Naive thymus-derived CD8-positive, alpha-beta T cell (primary cell): ENCODE measurements at places on chromosomes 3 and 15. TPM values are rescaled to one million over a fixed set of nuclear protein-coding genes. Genes with fewer than 3 reads are reported as not detected.

The SLC51B gene
- not detected for total RNA-seq

The GOLGA8R gene
- total RNA-seq = 5.8 TPM

The SERINC4 gene
- 0.27 TPM for total RNA-seq

The EPB42 gene
- total RNA-seq = not detected

The MRPS22 gene
- total RNA-seq = 41.2 TPM

DNA sequence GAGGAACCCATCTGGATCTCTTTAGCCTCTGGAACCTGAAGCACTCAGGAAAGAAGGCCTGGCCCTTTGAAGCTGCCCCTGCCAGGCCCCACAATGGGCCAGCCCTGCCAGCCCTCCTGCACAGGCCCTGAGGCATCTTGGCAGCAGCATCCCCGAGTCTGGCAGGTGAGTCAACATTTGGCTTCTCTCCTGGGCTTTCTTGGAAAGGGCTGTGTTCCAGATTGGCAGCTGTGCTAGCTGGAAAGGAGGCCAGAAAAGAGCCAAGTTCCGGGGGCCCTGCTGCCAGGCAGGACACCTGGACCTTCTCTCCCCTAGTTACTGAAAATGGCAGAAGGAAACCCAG lies 187.2 kb downstream of the SHQ1 start:
- no peak for DNase-seq
- no peaks in the 10 kb centered on the region for H3K36me3 ChIP-seq
- H3K4me1 ChIP-seq = peaks cover 18% of the 10 kb centered on the region
- no peak overlapping the region for H3K4me3 ChIP-seq
- H3K27ac ChIP-seq = no peak overlapping the region
- H3K27me3 ChIP-seq = peaks cover 3% of the 10 kb centered on the region

DNA sequence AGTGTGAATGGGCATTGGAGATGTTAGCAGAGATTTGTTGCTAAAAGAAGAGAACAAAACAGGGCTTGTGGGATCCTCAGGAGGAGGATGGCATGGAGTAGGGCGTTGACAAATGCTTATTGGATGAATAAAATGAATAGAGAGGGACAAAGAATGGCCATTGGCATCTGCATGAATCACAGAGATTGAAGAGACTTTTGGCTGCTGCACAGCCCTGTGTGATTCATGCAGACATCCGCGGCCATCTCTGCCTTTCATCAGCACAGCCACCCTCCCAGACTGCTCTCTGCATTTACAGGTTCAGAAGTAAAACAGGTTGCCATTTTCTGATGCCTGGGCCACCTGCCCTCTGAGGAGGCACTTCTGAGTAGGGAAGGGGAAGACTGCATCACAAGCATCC lies 397.9 kb downstream of the EPHB1 start:
- H3K36me3 ChIP-seq = no peaks in the 10 kb centered on the region
- H3K27ac ChIP-seq = no peak overlapping the region
- H3K27me3 ChIP-seq = no peaks in the 10 kb centered on the region
- no peak for DNase-seq

- no peak overlapping the region for H3K4me3 ChIP-seq
- no peak for DNase-seq
- no peaks in the 10 kb centered on the region for H3K27me3 ChIP-seq
- H3K27ac ChIP-seq = no peak overlapping the region
- peaks cover 50% of the 10 kb centered on the region for H3K36me3 ChIP-seq
- peaks cover 14% of the 10 kb centered on the region for H3K4me1 ChIP-seq
These were observed 78.0 kb downstream of the MBNL1 start for GRCh38 chr3:152346740-152347139.

- H3K27me3 ChIP-seq = no peaks in the 10 kb centered on the region
- no peaks in the 10 kb centered on the region for H3K36me3 ChIP-seq
- peak within 1 kb of the TSS; percentile 79 for H3K27ac ChIP-seq
- DNase-seq = peak; percentile 78
- H3K4me1 ChIP-seq = peaks cover 25% of the 10 kb centered on the region
- peak within 1 kb of the TSS; percentile 94 for H3K4me3 ChIP-seq
These were observed at the start of gene SCAANT1 for GRCh38 chr3:63911873-63912767. Gene SCAANT1, minus strand, starts transcription at chr3:63912383.

DNA sequence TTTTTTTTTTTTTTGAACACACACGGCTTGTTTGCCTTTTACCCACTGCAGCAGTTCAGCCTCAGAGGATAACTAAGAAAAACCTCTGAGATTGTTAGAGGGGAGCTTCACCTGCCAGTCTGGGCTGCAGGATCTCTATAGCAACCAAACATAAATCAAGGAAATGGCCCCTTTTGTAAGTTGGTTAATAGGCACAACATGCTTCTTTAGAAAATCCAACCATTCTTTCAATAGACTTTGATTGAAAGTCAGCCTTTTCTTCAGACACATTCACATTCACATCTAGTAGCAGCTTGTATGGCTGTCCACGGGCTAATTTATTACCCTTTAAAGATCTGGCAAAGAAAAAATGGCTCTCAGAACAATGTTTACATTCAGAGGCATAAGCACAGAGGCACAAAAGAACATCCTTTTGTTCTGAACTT lies 136.6 kb upstream of the RARB start:
- DNase-seq = no peak
- H3K27ac ChIP-seq = no peak overlapping the region
- H3K4me3 ChIP-seq = no peak overlapping the region

DNA sequence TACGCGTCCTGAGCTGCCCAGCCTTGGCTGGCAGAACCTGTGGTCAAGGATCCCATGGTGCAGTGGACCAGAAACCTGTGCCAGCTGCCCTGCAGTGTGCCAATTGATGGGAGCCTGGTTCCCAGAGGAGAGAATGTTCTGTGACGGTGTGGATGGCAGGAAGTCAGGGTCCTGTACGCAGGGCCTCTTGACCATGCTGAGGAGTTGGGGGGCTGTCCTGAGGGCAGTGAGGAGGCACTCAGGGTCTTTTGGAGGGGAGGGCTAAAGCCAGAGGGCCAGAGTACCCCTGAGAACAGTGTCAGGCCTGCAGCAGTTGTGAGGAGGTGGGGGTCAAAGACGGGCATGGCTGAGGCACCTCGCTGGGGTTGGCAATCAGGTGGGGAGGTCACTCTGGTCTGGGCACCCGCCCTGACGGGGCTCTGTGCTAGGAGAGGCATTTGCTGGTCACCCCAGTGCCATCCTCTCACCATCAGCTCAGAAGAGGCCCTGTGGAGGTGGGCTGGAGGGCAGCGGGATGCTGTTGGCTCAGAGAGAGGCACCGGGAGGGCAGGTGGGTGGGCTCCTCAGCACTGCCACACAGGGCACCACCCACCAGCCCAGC lies 61.0 kb downstream of the SCN5A start:
- H3K27me3 ChIP-seq = peaks cover 6% of the 10 kb centered on the region
- no peak overlapping the region for H3K27ac ChIP-seq
- H3K4me3 ChIP-seq = no peak overlapping the region
- H3K36me3 ChIP-seq = no peaks in the 10 kb centered on the region
- no peaks in the 10 kb centered on the region for H3K4me1 ChIP-seq

DNA sequence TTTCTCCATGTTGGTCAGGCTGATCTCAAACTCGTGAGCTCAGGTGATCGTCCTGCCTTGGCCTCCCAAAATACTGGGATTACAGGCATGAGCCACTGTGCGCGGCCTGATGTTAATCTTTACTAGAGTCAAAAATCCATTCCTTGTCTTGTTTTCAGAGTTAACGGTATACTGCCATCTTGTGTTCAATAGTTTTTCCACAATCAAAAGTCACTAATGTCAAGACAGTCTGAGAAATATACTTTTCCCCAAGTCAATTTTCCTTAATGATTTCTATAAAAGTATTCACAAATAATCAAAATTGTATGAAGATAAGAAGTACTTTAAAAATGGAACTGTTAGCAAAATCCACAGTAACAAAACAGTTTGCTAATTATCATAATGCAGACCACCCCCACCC lies 8.5 kb downstream of the CRBN start:
- DNase-seq = peak; percentile 49
- peaks cover 31% of the 10 kb centered on the region for H3K36me3 ChIP-seq
- peaks cover 68% of the 10 kb centered on the region for H3K4me1 ChIP-seq
- H3K27me3 ChIP-seq = no peaks in the 10 kb centered on the region
- peak overlapping the region; percentile 96 for H3K27ac ChIP-seq

GRCh38 chr15:69421498-69421897 lies 7.3 kb downstream of the KIF23 start:
- DNase-seq = no peak
- no peak overlapping the region for H3K4me3 ChIP-seq
- H3K4me1 ChIP-seq = no peaks in the 10 kb centered on the region
- H3K27me3 ChIP-seq = peaks cover 11% of the 10 kb centered on the region
- H3K27ac ChIP-seq = no peak overlapping the region
- no peaks in the 10 kb centered on the region for H3K36me3 ChIP-seq

- no peak overlapping the region for H3K27ac ChIP-seq
- H3K4me1 ChIP-seq = no peaks in the 10 kb centered on the region
- peaks cover 25% of the 10 kb centered on the region for H3K27me3 ChIP-seq
- H3K36me3 ChIP-seq = no peaks in the 10 kb centered on the region
These were observed 225.7 kb upstream of the PPP2R3A start for GRCh38 chr3:135739779-135740178.

- H3K27ac ChIP-seq = no peak overlapping the region
- no peak for DNase-seq
- H3K4me1 ChIP-seq = peaks cover 1% of the 10 kb centered on the region
- peaks cover 2% of the 10 kb centered on the region for H3K27me3 ChIP-seq
These were observed 98.5 kb upstream of the FHIT start for GRCh38 chr3:61349717-61350116.
